CD4-positive, alpha-beta T cell treated with Interleukin-4 for 1 hour (primary cell): ENCODE measurements at places on chromosomes 16 and 17.

DNA sequence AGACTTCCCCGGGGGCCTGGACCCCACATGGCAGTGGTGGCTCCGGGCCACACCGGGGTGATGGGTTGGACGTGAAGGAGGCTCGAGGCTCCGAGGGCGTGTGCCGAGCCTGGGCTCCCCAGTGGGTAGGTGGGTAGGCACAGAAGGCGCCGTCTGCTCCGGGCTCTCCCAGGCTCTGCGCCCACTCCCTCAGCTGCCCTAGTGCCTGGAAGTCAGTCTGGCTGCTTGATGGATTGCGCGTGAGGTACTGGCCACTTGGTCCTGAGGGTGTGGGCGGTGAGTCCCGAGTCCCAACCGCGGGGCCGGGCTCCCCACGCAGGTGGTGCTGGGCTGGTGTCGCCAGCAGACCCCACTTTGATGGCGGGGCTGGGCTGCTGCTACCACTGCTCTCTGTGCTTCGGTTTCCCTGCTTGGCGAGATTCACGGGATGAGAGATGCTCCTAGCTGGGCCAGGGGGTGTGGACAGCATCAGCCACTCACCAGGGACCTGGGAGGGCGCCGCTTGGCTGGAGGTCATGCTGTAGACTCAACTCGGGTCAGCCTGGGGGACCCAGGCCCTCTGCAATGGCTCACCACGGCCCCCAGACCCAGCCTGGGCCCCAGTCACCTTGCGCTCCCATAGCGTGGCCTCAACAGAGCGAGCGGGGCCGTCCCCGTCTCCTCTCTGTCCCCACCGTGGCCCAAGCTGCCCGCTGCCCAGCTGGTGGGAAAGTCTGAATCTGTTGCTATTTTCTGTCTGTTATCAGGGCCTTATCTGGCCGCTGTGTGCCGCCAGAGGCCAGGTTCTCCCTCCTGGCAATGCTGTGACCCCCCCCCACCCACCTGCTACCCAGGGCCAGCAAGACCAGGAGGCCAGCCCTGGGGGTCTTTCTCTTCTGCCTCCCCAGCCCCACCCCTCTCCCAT, 26.1 kb downstream of the ZFPM1 start:
- DNase-seq, result no peak

DNA sequence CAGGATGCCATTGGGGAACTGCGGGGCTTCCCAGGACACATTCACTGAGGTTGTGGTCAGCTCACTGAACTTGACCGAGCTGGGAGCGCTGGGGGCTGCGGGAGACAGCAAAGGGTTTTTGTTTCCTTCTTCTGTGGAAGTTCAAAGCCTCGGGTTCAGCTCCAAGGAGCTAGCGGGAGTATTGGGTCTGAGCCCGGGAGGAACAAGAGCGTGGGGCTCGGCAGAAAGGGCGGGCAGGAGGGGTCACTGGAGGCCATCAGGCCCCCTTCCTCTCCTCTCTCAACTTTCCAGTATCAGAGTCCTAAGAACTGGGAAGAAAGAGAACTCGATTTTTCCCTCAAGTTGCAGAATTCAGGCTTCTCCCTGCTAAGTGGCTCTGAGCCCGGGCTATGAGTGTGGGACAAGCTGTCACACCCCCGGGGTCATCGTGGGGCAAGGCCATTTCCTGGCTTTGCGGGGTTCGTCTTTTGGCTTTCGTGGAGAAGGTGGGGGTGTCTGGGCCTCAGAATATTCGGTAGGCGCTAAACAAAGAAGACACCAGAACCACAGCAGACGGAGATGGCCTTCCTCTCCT, 53.6 kb upstream of the CDC42EP4 start:
- no peak for DNase-seq

DNA sequence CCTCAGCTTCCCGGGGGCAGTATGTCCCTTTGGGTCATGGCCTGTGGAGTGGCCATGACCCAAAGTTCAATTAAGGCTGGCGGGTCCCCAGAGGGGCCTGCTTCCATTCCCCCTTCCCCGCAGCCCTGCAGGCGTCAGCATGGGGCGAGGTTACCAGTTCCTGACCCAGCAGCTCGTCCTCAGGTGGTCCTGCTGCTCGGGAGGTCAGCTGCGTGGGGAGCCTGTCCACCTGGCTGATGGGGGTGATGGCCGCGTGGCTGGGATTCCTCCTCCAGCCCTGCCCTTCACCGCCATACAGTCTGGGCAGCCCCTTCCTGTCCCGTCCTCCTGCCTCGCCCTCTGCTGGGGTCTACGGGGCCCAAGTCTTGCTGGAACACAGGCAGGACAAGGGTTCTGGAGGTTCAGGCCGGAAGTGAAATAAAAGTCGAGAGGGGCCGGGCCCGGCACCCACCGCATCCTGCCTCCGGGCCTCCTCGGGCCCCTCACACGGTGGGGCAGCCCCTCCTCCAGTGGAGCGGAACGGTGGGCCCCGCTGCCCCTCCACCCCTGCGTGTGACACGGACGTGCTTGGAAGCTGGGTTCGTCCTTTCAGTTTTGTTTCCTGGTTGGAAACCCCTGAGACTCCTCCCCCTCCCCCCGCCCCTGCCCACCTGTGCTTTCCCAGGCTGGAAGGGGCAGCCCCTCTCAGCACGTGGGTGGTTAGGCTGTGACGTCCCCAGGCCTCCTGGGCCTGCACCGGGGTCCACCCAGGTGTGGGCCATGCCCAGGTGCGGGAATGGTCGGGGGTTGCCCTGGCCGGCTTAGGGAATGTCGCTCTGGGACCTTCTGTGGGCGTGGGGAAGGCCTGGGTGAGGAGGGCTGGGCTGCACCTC, 6.8 kb downstream of the UBALD2 start:
- DNase-seq, result peak; percentile 83

GRCh38 chr17:40813804-40814203, 8.6 kb downstream of the KRT10 start:
- DNase-seq, result no peak

DNA sequence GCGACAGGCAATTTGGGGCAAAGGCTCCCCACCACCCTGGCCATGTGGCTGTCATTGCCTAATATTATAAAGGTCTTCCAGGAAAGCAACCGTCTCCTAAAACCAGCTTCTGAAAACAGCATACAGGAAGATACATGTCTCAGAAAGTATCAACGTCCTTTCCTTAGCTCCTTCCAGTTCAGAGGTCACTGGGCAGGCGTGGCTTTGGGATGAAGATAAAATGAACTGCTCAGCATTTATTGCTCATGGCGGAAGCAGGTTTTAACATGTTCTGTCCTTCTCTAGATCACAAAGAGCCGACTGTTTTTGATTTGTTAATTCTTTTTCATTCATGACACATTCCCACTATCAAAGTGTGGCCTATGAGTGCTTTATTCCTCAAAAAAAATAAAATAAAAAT, 8.0 kb downstream of the CFAP20 start:
- DNase-seq, result no peak

DNA sequence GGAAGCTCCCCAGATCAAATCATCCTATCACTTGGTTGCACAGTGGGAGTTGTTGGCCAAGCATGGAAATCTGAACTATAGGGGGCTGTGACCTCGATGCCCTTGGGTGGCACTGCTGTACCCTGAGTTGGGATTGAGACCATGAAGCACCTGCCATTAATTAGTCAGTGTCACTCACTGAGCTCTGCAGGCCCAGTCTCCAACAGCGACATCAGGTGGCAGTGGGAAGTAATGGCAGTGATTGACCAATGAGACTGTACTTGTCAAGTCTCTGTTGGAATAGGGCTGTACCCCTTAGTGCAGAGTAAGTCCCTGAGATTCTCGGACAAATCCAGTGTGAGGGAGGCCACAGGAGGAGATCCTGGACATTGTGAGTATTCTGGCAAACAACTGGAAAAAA, 118.0 kb upstream of the RPL38 start:
- DNase-seq, result no peak

GRCh38 chr17:59105852-59106462, 723 bp downstream of the TRIM37 start:
- DNase-seq, result peak; percentile 81

GRCh38 chr16:47503936-47504335, 42.8 kb downstream of the PHKB start:
- no peak for DNase-seq

GRCh38 chr17:43176119-43176570, 5.1 kb downstream of the NBR1 start:
- DNase-seq, result no peak

- no peak for DNase-seq
Measured at GRCh38 chr16:2507052-2507659, 6.6 kb upstream of the ATP6V0C start.

DNA sequence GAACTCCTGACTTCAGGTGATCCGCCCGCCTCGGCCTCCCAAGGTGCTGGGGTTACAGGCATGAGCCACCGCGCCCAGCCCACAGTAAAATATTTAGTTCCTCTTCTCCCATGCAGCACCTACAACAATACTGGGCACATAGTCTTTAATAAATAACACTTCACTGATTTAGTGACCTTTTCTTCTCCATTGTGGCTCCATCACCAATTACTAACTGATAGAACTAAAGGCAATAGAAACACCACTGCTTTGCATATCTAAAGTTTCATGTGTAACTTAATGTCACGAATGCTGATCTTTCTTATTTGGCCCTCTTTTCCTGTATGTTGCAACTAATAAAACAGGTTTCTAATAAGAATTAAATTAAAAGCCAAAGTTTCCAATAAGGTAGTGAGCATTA, 38.9 kb downstream of the TRIM37 start:
- no peak for DNase-seq

DNA sequence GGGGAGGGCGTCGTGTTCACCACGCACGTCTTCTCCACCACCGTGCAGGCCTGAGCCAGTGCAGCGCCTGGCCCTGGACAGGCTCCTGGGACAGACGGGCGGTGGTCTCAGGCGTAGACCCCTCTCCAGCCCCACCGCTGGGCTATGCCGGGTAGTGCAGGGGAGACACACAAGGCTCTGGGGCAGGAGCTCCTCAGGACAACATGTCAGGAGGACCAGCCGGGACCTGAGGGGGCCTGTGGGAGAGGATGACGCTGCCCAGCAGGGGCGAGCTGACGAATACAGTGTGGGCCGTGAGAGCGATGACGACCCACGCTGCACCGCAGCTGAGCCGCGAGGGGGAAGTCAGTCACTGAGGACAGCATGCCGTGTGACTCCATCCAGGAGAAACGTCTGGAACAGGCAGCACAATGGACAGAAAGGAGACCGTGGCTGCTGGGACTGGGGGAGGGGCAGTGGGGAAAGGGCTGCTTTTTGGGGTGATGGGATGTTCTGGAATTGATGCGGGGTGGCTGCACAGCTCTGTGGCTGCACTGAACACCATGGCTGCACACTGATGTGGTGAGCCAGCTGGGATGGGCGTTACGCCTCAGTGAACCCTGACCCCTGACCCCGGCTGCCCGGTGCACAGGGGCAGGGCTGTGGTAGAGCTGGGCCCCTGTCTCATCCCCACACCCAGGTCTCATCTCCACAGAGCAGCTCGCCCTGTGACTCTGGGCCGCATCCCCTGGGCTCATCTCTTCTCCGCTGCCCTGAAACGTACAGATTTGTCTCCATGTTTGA, 20.2 kb downstream of the DNASE1 start:
- DNase-seq, result no peak

GRCh38 chr17:63997341-63998048, 656 bp upstream of the PRR29 start:
- DNase-seq, result no peak

- no peak for DNase-seq
Measured at GRCh38 chr17:72470121-72470705, 349.4 kb downstream of the SOX9 start.

DNA sequence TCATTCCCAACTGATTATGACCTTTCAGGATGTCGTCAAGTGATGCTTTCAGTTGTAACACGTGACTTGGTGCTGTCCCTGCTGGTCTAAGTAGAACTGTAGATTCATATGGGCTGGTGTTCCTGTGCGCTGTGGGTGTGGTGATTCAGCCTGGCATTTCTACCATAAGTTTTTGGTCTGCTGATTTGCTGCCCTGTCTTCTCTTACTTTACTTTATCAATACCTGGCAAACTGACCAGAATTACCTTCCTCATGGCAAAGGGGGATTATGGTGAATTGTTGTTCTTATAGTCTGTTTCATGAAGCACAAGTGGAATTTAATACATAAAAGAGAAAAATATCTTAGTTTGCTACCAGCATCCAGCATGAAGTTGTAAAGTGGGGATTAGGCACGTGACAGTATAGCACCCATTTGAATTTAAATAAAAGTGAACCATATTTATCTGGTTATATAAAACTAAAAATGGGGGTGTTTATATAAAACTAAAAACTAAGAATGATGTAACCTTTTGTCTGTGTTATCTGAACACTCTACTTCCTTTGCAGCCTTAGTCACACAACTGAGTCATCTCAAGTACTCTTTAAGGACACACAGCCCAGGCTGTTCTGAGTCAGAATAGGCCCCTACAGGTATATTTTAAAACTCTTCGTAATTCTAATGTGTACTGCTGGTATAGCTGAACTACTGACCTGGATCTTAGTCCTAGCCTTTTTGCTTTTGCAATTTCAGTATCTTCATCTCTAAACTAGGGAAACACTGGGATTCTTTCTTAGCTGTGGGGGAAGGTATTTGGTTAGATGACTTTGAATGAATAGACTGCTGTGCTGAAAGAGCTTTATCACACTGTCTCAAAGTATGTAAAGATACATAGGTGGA, 28.3 kb downstream of the TTC19 start:
- peak; percentile 28 for DNase-seq

DNA sequence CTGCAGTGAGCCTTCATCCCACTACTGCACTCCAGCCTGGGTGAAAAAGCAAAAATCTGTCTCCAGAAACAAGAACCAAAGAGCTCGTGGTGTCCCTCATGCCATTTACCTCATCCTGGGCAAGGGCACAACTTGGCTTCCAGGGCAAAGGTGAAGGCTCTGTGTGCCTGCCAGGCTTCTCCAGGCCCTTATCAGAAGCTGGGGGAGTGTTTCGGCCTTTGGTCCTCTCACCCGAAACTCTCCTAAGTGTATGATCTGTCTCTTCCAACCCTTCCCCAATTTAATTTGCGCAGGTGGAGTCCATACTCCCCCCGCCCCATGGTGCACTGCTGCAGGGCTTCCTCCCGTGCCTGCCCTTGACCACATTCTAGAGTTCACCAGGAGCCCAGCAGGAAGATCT, 1.1 kb downstream of the CES2 start:
- DNase-seq, result no peak

- no peak for DNase-seq
Measured at GRCh38 chr17:42845918-42846593, 1.7 kb downstream of the AOC2 start.

DNA sequence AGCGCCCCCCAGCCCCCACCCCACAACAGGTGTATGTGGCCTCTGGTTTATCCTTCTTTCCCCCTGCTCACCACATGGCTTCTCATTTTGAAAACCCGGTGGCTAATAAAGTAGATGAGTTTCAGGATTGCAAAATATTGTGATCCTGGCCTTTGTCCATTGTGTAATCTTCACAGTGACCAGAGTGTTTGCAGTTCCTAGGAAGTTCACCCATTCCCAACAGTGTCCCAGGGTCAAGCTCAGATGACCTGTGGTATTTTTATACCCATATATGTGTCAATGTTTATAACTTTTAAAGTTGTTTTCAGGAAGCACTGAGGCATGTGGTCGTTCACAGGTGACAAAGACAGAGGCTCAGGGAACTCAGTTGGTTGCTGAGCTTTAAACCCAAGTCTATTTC, 721.9 kb downstream of the WWOX start:
- DNase-seq, result no peak

DNA sequence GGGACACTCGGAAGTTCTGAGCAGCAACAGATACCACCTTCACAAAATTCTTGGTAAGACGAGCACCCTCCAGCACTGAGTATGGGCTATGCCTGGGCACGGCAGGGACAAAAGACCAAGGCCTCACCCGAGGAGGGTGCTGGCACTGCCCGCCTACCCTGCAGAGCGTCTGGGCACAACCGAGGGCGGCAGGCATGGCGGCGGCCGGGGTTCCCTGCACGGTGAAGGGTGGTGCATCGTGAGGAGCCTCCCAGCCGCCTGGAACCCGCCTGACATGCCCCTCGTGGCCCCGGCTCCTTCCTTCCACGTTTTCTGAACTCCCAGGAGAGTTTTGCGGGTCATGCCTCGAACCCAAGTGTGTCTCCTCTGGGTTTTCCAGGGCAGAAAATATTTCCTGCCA, 18.9 kb downstream of the GALNS start:
- no peak for DNase-seq
